AML-193 (cell line): ENCODE measurements at places on chromosomes 6 and 20.
A peak's percentile ranks its signal among the peaks of the same experiment; 100 is the strongest.

- DNase-seq = peak; percentile 90
Measured at GRCh38 chr6:143807103-143807772, 35.9 kb upstream of the LTV1 start.

GRCh38 chr6:138336221-138336620, 41.5 kb upstream of the SMIM28 start:
- no peak for DNase-seq

GRCh38 chr6:49490633-49491032, 9.1 kb upstream of the GLYATL3 start:
- no peak for DNase-seq

DNA sequence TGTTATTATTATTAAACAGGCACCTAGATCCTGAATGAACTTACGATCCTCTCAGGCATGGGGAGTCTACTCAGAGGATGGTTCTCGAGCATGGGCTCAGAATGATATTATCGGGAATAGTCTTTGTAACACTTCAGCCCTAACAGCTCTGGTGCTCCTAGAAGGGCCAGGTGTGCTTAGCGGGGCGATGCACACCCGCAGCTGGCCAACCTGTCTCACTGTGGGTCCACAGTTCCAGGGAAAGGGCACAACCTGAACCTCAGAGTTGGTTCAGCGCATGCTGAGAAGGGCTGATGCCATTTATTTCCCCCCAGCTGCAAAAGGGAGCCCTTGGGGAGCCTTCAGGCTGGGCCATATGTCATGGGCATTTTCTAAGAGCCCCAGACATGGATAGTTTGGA, 26.2 kb downstream of the RRAGD start:
- DNase-seq = no peak

DNA sequence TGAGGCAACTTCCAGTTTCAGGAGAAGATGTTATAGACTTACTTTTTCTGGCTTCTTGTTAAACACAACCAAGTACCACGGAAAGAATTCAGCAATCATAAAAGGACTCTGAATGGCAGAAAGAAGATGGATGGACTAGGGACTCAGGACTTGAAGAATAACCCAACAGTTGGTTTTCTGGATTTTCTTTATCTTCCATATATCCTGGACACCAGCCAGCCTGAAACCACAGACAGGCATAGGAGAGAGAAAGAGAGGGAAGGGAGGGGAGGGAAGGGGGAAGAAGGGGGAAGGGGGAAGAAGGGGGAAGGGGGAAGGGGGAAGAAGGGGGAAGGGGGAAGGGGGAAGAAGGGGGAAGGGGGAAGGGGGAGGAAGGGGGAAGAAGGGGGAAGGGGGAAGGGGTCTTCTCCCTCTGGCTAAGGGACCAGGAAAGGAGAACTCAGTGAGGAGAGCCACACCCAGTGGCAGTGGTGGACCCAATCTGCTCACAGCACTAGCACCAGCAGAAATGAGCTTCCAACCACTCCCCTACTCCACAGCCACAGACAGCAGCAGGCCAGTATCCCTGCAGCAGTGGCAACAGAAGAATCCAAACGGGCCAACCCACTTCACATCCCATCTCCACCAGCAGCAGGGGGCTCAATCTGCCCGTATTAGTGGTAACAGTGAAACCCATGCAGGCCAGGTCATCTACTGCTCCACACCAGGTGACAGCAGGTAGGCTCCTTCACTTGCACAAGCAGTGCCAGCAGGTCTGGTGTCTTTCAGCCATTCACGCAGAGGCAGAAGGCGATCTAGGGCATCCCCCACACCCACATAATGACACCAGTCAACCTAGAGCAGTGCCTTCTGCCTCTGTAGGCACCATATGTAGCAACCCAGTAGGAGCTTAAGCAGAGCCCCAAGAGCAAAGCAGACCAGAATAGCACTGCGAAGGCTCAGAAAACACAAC, 78.6 kb downstream of the TRMT6 start:
- no peak for DNase-seq

DNA sequence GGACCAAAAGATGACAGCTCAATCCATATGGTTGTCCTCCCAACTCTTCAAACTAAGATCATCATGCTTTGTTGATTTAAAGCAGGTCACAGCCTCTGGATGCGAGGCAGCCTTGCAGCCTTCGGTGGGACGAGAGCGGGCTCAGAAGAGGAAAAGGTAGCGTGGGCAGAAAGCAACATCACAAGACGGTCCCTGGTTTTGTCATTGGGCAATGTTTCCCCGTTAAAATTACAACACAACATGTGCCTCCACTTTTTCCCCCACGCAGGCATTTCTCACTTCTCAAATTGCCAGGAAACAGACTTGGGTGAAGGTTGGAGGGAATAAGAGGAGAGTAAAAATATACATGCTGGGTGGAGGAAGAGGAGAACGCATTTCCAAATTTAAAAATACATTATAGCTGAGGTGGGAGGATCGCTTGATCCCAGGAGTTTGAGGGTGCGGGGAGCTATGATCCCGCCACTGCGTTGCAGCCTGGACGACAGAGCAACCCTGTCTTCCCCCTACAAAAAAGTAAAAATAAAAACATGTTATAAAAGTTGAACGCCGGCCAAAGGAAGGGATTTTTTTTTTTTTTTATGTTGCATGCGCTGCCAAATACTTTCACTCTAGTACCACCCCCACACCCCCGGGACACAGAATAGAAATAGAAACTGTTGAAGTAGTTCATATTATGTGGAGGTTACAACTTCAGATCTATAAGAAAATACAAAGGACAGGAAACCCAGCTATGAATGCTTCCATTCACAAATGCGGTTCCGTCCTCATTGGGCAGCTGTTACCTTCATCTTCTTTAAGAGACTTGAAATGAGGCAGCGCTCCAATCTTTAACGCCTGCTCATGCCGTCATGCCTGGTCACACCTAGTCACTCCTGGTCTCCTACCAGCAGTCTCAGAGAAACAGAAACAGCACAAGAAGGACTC, 13.9 kb upstream of the NAA20 start:
- peak; percentile 74 for DNase-seq

DNA sequence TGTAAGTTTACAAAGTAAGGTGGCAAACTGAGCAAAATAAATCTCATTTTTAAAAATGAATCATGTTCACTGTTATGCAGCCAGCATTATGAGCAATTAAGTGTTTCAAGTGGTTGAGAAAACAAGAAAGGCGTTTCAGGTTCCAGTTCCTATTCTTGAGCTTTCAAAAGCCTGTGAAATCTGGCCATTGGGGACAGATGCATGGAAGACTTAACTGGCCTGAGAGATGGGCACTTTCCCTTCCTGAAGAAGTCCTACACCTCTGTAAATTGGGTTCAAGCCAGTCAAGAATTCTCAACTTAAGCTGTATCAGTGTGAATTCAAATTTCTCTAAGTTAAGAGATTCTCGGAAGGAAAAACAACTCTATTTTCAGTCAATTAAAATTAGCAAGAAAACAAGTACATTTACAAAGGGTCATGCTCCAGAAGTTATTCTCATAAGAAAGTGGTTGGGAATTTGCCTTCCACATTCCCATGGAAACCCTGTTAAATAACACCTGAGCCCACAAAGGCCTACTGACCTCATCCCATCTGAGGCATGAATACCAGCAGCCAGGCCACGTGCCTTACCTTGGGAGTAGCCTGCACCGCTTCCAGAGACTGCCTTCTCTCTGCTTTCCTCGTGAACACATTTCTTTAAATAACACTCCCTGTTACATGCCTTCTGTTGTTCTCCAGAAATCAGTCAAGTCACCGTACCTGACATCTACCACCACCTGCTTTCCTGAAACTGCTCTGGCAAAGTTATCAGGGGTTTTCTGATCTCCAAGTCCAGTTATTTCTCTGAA, 19.4 kb downstream of the MAP3K5 start:
- no peak for DNase-seq

GRCh38 chr20:10573273-10573950, 100.4 kb downstream of the JAG1 start:
- no peak for DNase-seq

- DNase-seq = no peak
Measured at GRCh38 chr6:105509506-105510331, 106.8 kb upstream of the PREP start.

GRCh38 chr20:7333841-7334240, 566.4 kb downstream of the BMP2 start:
- DNase-seq = no peak

DNA sequence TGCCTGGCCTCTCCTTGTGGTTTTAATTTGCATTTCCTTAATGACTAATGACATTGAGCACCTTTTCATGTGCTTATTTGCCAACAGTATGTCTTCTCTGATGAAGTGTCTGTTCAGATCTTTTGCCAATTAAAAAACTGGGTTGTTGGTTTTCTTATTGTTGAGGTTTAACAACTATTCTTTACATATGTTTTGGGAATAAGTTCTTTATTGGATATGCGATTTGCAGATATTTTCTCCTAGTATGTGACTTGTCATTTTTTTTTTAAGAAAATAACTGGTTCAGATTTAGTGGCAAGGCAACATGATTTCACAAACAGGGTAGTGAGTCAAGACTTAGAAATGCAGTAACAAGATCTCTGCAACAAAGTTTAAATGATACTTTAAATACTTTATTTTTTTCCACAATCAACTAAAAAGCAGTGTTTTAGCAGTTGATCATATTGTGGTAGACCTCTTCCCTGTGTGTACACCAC, 67.8 kb downstream of the TIAM2 start:
- DNase-seq = no peak

DNA sequence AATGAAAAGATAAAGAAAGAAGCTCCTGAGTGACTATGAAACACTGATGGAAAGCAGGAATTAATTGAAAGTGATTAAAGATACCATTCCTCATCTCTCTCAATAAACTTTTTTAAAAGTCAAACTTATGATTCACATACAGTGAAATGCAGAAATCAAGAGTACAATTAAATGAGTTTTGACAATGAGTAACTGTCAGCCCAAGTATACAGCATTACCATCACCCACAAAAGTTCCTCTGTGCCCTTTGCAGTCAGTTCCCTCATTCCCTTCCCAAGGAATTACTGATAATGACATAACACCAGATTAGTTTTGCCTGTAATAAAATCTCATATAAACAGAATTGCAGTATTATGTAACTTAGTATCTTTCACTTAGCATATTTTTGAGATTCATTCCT, 44.5 kb downstream of the ATG5 start:
- DNase-seq = no peak
